Effector CD4-positive, alpha-beta T cell (primary cell): ENCODE measurements at places on chromosomes 5 and 9.

DNA sequence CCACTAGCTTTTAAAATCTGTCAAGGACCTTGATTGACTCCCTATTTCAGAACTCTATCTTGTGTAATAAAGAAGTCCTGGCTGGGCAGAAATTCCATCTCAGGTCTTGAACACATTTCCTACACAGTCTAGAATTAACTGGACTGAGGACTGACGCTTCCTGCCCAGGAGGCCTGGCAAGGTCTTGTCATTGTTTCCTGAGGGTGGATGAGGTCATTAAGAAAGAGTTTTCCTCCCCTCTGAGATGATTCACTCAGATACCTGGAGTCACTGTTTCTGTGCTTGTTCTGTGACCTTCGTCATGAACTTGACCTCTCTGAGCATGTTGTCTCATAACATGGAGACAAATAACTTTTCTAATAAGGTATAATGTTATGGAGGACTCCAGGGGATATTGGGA lies 10.0 kb downstream of the MTAP start:
- no peak for DNase-seq

DNA sequence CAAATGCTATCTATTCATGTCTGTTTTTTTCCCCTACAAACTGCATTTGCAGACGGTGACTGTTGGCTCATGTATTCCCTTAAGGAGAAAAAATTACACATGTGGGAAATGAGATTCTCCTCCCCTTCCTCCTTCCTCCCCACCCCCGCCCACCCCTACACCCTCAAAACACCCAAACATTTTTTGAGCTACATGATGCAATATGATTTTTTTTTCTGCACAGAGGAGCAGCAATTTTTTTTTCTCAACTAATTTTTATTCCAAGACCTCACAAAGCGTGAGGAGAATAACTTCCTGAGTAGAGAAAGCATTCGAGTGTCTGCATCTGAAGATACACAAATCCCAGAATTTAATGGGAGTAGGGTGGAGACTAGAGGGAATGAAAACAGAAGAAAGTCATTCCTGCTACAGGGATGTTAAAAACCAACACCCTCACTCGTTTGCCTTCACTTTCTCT lies 118.1 kb downstream of the PRDM6 start:
- DNase-seq: no peak

- peak; percentile 41 for DNase-seq
Observed at GRCh38 chr9:133160742-133161546, 2.8 kb downstream of the GBGT1 start.

- DNase-seq: no peak
Observed at GRCh38 chr9:223152-223551, 8.5 kb downstream of the DOCK8 start.

DNA sequence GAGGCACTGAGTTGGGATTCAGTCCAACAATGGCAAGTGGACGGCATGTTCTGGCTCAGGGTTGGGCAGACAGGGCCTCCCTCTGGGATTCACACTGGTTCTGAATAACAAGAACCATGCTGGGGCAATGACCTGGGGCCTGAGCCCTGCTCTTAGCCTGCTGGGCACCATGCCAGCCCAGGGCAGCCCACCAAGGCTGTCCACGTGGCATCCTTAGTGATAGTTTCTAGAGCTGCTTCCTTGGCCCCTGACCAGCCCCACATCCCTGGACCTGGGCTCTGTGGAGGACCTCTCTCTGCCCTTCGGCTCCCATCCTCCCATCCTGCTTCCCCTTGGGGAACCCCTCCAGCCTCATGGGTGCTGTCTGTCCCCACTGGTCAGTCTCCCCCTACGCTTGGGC lies 22.3 kb upstream of the OLFM1 start:
- DNase-seq: no peak

- no peak for DNase-seq
Observed at GRCh38 chr5:42168091-42168670, 243.1 kb downstream of the FBXO4 start.

- DNase-seq: no peak
Observed at GRCh38 chr5:80646926-80647325, 7.5 kb upstream of the MSH3 start.

GRCh38 chr5:157611571-157612476 lies 36.2 kb upstream of the ADAM19 start:
- no peak for DNase-seq

GRCh38 chr5:140700177-140701144 lies at the start of gene ZMAT2:
ZMAT2 (plus strand) TSS chr5:140700447; CDS start chr5:140700461, 14 bp downstream.
- peak; percentile 92 for DNase-seq

DNA sequence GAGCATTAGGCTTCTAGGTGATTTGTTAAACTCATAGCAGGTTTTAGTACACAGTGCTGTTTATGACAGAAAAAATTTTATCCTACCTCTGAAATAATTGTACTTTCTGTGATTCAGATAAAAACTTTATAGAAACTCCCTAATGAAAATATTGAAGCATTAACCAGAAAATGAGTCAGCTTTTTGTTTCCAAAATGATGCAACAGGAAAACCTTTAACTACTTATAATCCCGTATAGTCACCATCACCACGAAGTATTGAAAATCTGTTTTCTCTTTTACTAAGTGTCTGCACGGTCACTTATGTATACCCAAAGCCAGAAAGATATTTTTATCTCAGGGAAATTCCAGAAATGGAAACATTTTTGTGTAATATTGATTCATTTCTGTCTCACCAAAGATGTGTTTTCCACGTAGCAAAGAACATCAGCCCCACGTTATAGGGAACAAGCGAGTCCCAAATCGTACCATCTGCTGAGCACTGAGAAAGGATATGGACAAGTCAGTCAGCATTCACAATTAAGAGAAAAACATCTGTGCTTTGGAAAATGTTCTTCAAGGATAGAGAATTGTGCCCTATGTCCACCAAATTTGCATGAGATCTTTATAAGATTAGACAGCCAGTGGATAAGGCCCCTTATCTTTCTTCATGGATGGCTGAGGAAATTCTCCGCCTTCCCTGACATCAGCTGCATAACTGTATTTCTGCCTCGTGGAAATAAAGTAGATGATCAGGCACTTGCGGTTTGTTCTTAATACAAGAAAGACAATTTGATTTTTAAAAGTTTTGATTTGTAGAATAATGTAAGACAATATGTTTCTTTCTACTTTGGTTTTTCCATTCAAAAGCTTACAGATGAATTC lies 41.9 kb downstream of the TNFAIP8 start:
- DNase-seq: no peak

DNA sequence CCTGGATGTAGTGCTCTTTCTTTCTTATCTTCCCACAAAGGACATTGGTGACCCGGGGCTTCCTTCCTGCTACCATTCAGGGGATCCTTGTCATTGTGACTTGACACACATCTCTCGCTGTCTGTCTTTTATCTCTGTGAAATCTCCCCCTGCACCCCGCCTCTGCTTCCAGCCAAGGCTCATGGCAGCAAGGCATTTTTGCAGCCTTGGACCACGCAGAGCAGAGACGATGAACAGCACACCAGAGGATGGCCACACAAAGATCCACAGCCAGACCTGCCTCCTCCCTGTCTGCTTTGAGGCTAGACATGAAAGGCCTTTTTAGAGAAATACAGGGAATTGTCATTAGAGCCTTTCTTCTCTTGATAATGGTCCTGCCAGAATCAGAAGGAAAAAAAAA lies 549.1 kb downstream of the CDK5RAP2 start:
- no peak for DNase-seq

GRCh38 chr9:105661011-105661410 lies 1.2 kb upstream of the TAL2 start:
- no peak for DNase-seq

- DNase-seq: no peak
Observed at GRCh38 chr5:71974622-71975021, 132.7 kb upstream of the MAP1B start.

GRCh38 chr5:178661836-178662540 lies 35.1 kb upstream of the CLK4 start:
- DNase-seq: no peak

DNA sequence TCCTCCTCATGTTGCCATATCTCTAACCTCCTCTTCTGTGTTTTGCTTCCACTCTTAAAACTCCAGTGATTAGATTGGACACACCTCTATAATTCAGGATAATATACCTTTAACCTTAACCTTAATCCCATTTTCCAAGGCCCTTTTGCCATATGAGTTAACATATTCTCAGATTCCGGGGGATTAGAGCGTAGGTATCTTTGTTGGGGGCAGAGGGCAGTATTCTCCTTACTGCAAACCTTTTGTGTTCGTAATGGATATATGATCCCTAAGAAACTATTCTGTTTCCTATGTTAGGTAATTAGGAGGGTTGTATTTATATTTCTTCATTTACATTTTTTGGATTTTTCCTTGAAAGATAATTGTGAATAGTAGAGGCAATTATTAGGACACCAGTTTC lies 99.5 kb downstream of the VPS13A start:
- no peak for DNase-seq

DNA sequence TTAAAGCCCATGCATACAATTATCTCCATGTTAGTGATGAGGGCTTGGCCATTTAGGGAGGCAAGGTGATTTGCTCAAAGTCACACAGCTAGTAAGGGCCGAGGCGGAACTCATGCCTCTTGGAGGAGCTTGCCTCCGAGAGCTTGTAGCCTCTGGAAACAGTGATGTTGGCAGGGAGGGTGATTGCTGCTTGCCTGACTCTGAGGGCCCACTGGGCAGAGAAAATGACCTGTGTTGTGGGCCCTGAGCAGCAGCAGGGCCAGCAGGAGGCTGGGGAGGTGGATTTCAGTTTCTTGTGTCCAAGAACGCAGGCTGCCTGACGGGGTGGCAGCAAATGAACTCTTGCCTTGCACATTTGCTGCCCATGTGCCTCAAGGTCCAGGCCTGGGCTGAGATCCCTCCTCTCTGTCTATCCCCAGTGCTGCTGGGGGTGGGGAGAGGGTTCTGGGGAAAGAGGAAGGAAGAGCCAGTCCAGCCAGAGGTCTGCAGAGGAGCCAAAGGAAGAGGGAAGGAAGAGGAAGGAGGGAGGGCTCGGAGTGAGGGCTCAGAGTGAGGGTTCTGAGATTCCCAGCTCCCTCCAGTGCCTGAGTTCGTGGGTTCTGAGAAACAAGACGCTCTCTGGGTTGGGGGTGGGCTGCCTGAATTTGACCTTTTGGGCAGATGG lies 16.2 kb upstream of the PTGS1 start:
- DNase-seq: no peak

- no peak for DNase-seq
Observed at GRCh38 chr5:82149434-82149833, 128.7 kb downstream of the RPS23 start.

DNA sequence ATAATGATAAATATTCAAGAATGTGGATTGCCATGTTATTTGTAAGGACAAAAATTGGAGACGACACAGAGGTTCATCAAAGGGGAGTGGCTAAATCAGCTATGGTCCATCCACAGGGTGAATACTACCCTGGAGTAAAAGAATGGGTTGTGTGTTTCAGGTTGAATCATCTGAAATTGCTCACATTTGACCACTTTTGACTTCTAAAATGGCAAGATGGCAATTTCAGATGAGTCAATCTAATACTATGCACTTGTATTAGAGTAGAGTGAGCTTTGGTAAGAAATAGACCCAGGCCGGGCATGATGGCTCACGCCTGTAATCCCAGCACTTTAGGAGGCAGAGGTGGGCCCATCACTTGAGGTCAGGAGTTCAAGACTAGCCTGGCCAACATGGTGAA lies 131.8 kb downstream of the GAPVD1 start:
- DNase-seq: no peak

DNA sequence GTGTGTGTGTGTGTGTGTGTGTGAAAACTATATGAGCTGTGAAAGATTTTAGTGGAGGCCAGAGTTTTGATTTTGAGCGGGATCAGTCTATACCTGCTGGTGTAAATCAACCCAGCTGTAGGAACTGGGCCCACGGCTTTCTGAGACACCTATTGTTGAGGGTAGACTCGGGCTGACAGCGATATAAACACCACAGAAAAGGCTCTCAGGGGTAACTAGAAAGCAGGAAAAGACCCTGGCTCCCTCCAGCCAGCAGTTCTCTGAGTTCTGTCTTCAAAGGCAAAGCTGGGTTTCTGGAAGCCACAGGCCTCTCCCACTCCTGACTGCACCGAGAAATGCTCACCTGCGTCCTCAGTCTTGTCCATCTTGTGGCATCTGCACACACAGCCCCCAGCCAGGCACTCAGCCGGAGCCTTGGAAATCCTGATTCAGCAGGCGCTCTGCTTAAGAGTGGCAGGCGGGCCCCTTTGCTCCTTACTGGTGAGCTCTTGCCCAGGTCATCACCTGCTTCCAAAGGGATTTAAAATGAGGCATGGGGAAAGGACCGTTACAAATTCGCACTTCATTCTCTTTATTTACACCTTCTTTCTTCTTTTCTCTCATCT lies 223.3 kb downstream of the NDUFS4 start:
- DNase-seq: no peak

GRCh38 chr5:154236536-154237375 lies 46.2 kb downstream of the GALNT10 start:
- DNase-seq: no peak
